ENCODE measurements at places on chromosomes 7 and 10.

DNA sequence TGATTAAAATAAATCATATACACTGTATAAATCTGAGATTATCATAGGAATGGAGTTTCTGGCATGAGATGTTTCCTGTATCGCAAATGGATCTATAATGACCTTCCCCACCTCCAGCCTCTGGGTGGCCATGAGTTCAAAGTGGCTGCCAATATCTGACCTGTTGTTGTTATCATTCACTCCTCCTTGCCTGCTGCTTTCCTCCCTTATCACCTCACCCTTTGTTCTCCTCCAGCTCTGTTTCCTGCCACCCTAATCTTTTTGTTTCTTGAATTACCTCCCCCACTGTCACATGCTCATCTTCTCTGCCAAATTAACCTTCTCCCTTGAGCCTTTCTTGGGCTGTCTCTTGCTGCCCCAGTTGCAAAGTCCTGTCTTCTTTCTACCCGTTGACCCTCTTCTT, 12.0 kb downstream of the SCD start:
- H3K36me3 ChIP-seq, result no peaks in the 10 kb centered on the region
- peak; percentile 72 for DNase-seq
- H3K4me1 ChIP-seq, result peaks cover 39% of the 10 kb centered on the region

DNA sequence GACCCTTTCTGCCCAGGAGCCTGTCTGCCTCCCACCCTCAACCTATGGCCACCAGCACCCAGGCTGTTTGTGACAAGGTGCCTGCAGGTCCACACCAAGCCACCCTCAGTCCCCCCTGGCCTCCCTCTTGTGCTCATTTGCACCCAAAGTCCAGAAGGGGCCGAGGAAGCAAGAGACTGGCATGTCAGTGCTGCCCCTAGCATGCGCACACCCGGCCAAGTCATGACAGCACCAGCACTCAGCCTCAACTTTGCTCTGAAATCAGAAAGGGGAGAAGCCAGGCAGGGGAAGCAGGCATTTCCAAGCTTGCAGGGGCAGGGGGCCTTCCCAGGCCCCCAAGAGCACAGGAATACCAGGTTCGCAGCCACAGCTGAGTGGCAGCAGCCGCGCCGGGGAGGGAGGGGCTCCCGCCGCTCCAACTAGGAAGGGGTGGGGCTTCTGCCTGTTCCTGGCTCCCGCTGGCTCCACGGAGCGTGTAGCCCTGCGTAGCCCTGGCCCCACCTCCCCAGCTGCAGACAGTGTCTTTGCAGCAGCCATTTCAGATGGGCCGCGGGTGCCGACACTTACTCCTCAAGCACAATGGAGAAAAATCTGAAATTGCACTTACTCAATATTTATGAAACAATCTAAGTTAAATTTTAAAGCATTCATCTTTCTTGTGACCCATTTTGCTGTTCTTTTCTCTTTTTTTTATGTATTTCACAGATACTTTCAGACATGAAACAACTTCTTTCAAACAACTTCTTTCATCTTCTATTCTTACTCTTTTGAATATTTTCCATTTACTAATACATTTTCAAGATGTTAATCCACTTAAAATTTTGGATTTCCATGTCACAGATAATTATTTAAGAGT, 54.9 kb upstream of the ABCB5 start:
- no peaks in the 10 kb centered on the region for H3K27me3 ChIP-seq
- no peaks in the 10 kb centered on the region for H3K4me1 ChIP-seq
- peak; percentile 69 for DNase-seq
- H3K27ac ChIP-seq, result no peak overlapping the region
- no peak overlapping the region for H3K4me3 ChIP-seq
- no peaks in the 10 kb centered on the region for H3K36me3 ChIP-seq

GRCh38 chr10:310976-311639, 175.9 kb downstream of the ZMYND11 start:
- H3K4me1 ChIP-seq, result peaks cover 15% of the 10 kb centered on the region
- H3K27ac ChIP-seq, result no peak overlapping the region
- no peaks in the 10 kb centered on the region for H3K36me3 ChIP-seq

DNA sequence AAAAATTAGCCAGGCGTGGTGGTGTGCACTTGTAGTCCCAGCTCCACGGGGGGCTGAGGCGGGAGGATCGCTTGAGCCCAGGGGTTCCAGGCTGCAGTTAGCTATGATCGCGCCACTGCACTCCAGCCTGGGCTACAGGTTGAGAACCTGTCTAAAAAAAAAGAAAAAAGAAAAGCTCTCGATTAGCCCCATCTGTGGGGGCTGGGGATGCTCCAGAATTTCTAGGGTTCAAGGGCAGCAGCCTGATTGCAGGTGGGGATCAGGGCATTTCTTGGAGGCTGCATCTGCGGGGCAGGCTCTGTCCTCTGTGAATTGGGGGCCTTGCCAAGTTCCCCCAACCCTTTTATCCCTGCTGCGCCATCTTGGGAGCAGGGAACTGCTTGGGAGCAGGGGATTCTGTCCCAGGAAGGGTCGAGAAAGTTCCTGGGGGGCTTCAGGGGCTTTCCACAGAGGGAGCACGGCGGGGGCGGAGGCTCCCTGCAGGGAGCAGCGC, 651 bp upstream of the ARPC1A start:
- no peaks in the 10 kb centered on the region for H3K27me3 ChIP-seq
- DNase-seq, result no peak
- peak overlapping the region; percentile 82 for H3K27ac ChIP-seq

DNA sequence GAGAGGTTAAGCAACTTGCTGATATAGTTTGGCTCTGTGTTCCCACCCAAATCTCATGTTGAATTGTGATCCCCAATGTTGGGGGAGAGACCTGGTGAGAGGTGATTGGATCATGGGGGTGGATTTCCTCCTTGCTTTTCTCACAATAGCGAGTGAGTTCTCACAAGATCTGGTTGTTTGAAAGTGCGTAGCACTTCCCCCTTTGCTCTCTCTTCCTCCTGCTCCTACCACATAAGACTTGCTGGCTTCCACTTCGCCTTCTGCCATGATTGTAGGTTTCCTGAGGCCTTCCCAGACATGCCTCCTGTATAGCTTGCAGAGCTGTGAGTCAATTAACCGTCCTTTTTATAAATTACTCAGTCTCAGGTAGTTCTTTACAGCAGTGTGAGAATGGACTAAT, 13.5 kb upstream of the ZNRF2 start:
- no peak overlapping the region for H3K27ac ChIP-seq
- H3K4me1 ChIP-seq, result no peaks in the 10 kb centered on the region
- H3K36me3 ChIP-seq, result no peaks in the 10 kb centered on the region
- DNase-seq, result no peak
- H3K4me3 ChIP-seq, result no peak overlapping the region

DNA sequence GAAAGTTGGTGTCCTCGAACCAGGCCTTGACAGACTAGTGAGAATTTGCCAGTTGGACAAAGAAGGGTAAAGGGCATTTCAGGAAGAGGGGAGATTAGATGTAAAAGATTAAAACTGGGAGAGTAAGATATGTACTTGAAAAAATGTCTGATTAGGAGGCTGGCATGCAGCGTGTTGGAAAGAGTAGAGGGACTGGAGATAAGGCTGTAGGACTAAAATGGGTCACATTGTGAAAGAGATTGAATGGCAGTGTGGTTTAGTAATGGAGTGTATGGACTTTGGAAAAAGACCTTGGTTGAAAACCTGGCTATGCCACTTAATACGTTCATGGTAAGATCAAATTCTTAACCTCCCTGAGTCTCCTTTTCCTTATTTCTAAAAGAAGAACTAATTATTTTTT, 14.1 kb downstream of the CREM start:
- no peak overlapping the region for H3K4me3 ChIP-seq
- no peaks in the 10 kb centered on the region for H3K27me3 ChIP-seq
- no peak for DNase-seq
- no peaks in the 10 kb centered on the region for H3K4me1 ChIP-seq
- H3K27ac ChIP-seq, result no peak overlapping the region
- H3K36me3 ChIP-seq, result no peaks in the 10 kb centered on the region

- H3K27me3 ChIP-seq, result no peaks in the 10 kb centered on the region
- H3K4me3 ChIP-seq, result no peak overlapping the region
- DNase-seq, result no peak
- no peaks in the 10 kb centered on the region for H3K36me3 ChIP-seq
- H3K4me1 ChIP-seq, result no peaks in the 10 kb centered on the region
Observed at GRCh38 chr10:100419911-100420449, 42.8 kb upstream of the WNT8B start.

GRCh38 chr7:41311301-41311700, 391.6 kb downstream of the INHBA start:
- no peak for DNase-seq
- H3K4me1 ChIP-seq, result no peaks in the 10 kb centered on the region
- no peaks in the 10 kb centered on the region for H3K27me3 ChIP-seq
- H3K27ac ChIP-seq, result no peak overlapping the region

- no peak overlapping the region for H3K27ac ChIP-seq
- H3K4me3 ChIP-seq, result no peak overlapping the region
- H3K36me3 ChIP-seq, result no peaks in the 10 kb centered on the region
- DNase-seq, result no peak
Observed at GRCh38 chr10:129545261-129545660, 78.2 kb downstream of the MGMT start.

GRCh38 chr7:157394246-157395191, 57.7 kb downstream of the DNAJB6 start:
- H3K27me3 ChIP-seq, result no peaks in the 10 kb centered on the region
- no peaks in the 10 kb centered on the region for H3K36me3 ChIP-seq
- H3K27ac ChIP-seq, result no peak overlapping the region
- H3K4me3 ChIP-seq, result no peak overlapping the region

DNA sequence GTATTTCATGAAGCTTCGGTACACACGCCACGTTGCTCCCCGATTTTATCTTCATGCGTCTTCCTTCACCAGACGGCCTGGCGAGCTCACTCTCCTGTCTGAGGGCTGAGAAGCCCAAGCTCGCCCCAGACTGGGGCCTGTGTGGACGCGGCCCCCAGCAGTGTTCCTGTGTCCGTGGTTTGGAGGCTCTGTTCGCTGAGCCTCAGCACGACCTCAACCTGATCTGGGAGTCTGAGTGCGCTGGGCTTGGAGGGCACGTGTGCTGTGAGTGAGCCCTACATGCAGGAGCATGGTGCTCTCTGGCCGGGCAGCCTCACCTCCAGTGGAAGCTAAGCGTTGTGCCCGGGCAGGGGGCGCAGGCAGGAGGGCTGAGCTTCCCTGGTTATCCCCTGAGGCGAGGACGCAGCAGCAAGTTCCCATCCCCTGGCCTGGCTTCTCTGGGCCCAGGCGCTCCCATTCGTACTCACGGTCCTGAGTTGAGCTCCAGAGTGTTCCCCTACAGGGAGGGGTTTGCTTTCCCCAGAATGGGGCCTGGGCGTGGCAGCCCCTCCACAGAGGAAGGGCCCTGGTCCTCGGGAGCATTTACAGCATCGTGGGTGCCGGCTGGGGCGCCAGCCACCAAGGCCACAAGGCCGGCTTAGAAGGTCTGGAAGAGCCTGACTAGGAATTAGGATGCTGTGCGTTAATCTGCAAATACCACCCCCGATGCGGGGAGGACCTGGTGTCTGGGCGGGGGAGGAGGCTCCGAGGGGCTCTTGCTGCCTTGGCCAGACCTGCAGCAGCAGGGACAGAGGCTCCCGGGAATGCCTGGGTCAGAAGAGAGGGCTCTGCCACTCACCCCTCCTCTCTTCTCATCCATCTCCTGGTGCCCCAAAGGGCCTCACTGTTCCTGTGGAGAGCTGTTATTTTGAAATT, 400.6 kb downstream of the DNAJB6 start:
- no peaks in the 10 kb centered on the region for H3K4me1 ChIP-seq
- no peak for DNase-seq
- H3K27me3 ChIP-seq, result no peaks in the 10 kb centered on the region
- no peaks in the 10 kb centered on the region for H3K36me3 ChIP-seq
- no peak overlapping the region for H3K27ac ChIP-seq

DNA sequence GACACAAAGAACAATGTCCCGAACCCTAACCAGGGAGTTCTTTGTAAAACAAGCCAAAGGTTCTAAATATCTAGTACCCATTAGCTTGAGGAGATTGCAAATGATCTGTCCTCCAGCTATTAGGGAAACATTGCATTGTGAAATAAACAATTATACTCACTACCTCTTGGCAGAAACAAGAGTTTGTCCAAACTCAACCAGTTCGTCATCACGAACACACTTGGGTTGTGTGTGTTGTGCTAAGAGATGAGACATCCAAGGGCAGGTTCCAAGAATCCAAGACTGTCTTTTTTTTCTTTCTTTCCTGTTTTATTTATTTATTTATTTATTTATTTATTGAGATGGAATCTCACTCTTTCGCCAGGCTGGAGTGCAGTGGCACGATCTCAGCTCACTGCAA, 793.1 kb upstream of the AUTS2 start:
- H3K27me3 ChIP-seq, result no peaks in the 10 kb centered on the region
- no peak overlapping the region for H3K4me3 ChIP-seq
- no peaks in the 10 kb centered on the region for H3K4me1 ChIP-seq
- no peak for DNase-seq
